ENCODE measurements at places on chromosomes 5 and 9.

DNA sequence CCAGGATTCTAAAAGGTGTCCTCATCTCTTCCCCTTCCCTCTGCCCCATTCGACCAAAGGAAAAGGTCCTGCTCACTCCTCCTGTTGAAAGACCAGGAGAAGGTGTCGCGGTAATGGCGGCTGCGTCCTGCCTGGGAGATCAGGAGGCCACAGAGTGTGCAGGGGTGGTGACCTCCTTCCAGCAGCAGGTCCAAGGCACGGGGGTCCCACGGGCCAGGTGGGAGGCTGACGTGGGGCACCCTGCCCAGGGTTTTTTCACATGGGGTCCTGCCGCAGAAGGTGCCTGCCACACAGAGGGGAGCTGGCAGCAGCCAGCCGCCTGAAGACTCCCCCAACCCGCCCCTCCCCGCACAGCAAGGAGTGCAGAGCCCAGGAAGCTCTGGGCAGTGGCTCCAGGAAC, 22.2 kb upstream of the ADAMTS2 start:
- no peak for DNase-seq

- no peak for DNase-seq
These were observed 24.4 kb downstream of the ERAP1 start for GRCh38 chr5:96783326-96783725.

- DNase-seq: no peak
These were observed 145.7 kb upstream of the DAB2 start for GRCh38 chr5:39570403-39571027.

- no peak for DNase-seq
These were observed 34.3 kb downstream of the FRMD3 start for GRCh38 chr9:83503866-83504265.
